HepG2 (cell line): ENCODE measurements at places on chromosomes 13 and 19. TPM values are rescaled to one million over a fixed set of nuclear protein-coding genes. Genes with fewer than 3 reads are reported as not detected.

RDH8 gene
- total RNA-seq = not detected in 2 replicates

ZNF460 gene
- total RNA-seq = 44.8 and 76.3 TPM in 2 replicates

POGLUT2 gene
- total RNA-seq = 15.4 and 26.1 TPM in 2 replicates

C3 gene
- total RNA-seq = 700 and 1,455 TPM in 2 replicates

MAG gene
- 0.80 and 1.3 TPM in 2 replicates for total RNA-seq

- H3K27ac ChIP-seq = no peak overlapping the region
- no peaks in the 10 kb centered on the region; the same call in 1 of the 2 replicates for H3K4me1 ChIP-seq
- no peaks in the 10 kb centered on the region; the same call in 1 of the 2 replicates for H3K27me3 ChIP-seq
- no peaks in the 10 kb centered on the region for H3K36me3 ChIP-seq
- no peak for DNase-seq
These were observed 9.3 kb downstream of the PLEKHA4 start for GRCh38 chr19:48858984-48859710.

GRCh38 chr19:47540748-47541147 is 25.9 kb upstream of the NAPA start:
- H3K4me3 ChIP-seq = no peak overlapping the region
- H3K36me3 ChIP-seq = no peaks in the 10 kb centered on the region
- H3K27ac ChIP-seq = no peak overlapping the region
- peaks cover 6% of the 10 kb centered on the region for H3K27me3 ChIP-seq
- H3K4me1 ChIP-seq = no peaks in the 10 kb centered on the region
- peak; percentile 31 for DNase-seq

DNA sequence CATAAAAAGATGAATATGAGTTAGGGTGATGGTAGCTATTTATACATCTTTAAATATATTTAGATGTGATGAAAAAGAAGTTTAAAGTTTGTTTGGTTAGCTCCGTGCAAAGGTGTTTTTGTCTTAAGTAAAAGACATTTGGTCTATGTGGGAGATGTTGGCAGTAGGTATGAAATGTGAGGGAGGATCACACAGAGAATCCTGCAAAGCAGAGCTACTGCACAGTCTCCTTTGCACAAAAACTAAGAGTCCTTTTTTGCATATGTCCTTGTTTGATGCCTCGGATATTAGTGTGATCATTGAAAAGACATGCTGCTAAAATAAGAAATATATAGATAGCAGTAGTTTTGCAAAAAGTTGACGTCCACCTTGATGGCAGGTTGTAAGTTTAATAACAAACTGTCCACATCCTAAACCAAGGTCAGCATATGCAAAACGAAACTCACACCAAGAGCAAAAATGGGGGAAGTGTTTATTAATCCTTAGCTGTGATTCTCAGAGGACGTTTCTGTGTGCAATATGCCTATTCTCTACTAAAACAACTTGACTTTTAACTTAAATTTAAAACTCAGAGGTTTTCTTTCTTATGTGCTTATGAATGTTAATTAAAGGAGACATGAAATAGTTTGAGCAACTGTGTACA is 870.1 kb downstream of the PCDH9 start:
- H3K27ac ChIP-seq = no peak overlapping the region
- no peak overlapping the region for H3K4me3 ChIP-seq
- no peaks in the 10 kb centered on the region for H3K36me3 ChIP-seq
- no peak for DNase-seq
- no peaks in the 10 kb centered on the region for H3K27me3 ChIP-seq

GRCh38 chr13:100545684-100546061 is 42.9 kb downstream of the GGACT start:
- no peaks in the 10 kb centered on the region for H3K36me3 ChIP-seq
- H3K27ac ChIP-seq = peak overlapping the region; percentile 2

DNA sequence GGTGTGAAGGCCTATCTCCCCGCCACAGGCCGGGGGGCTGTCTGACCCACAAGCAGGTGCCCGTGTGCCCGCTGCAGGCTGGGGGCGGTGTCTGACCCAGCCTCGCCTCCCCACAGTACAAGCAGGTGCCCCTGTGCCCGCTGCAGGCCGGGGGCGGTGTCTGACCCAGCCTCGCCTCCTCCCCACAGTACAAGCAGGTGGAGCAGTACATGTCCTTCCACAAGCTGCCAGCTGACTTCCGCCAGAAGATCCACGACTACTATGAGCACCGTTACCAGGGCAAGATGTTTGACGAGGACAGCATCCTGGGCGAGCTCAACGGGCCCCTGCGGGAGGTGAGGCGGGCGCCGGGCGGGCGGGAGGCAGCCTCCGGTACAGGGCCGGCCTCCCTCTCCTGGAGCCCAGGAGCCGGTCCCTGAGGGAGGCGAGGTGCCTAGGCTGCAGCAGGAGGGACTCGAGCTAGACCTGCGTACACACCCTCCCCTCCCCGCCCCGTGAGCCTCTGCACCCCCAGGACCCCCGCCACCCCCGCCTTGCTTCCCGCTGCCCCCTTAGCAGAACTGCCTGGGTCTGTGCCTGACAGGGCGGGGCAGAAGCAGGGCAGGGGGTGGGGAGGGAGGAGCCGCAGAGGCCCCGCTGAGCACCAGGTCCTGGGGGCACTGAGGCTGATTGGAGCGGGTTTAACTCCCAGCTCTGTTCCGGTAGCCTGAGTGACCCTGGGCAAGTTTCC is 20.6 kb downstream of the HCN2 start:
- no peak overlapping the region for H3K4me3 ChIP-seq
- no peak for DNase-seq
- H3K4me1 ChIP-seq = no peaks in the 10 kb centered on the region
- H3K36me3 ChIP-seq = peaks cover 4% of the 10 kb centered on the region; the same call in 1 of the 3 replicates
- no peak overlapping the region for H3K27ac ChIP-seq

DNA sequence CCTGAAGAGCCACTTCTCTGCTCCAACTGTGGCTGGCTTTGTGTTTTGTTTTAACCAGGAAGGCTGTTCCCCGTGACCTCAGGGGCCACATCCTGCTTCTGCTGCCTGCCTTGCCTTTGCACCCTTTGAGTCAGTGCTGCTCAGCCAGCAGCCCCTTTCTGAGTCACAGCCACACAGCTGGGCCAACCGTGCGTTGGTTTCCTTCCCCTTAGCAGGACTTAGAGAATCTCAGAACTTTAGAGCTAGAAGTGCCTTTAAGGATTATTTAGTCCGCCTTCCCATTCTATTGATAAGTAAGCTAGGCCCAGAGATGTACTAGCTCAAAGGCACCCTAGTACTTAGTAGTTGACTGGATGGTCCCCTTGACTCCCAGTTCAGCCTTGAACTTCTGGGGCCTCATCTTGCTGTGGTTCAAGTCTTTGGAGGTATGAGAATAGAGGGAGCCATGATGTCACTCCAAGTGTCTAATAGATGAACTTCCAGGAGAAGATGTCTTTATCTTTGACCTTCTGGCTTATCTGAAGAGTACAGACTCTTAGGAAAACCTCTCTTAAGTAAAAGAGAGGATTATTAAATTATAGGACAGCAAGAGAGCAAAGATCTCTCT is 8.0 kb downstream of the RGCC start:
- H3K4me1 ChIP-seq = no peaks in the 10 kb centered on the region
- no peak overlapping the region for H3K4me3 ChIP-seq

DNA sequence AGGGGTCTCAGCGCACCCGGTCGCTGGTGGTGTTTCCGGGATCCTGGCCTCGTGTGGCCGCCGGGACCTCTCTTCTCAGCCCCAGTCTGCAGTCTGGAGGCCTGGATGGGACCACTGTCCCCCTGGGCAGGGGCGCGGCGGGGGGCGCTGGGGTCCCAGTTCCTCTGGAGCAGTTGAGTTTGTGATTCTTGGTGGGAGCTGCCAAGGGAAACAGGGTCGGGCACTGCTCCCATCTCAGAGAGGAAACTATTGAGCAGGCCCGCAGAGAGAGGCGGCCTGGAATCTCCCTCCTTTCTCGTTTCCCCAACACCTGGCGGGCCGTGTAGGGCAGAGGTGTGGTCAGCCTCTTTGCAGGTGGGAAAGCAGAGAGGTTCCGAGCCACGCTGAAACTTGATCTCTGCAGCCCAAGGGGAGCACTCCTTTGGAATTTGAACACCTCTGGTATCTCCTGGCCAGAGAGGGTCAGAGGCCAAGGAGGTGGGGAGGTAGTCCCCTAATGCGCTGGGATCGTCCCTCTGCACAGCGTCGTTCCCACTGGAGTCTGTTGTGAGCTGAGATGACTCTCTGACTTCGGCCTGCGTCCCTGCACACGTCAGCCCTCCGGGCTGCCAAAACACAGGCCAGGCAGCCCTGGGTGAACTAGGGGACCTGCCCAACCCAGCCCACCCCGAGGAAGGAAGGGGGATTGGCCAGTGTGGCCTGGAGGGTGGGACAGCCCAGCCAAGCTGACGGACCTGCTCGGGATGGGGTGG is 741 bp downstream of the PLEKHF1 start:
- DNase-seq = no peak
- H3K4me3 ChIP-seq = peak overlapping the region; percentile 73
- no peaks in the 10 kb centered on the region for H3K36me3 ChIP-seq
- peak overlapping the region; percentile 48 for H3K27ac ChIP-seq
- peaks cover 55% of the 10 kb centered on the region for H3K4me1 ChIP-seq

GRCh38 chr13:95462801-95463200 is 89.7 kb upstream of the CLDN10 start:
- H3K27ac ChIP-seq = no peak overlapping the region
- no peaks in the 10 kb centered on the region for H3K36me3 ChIP-seq
- H3K4me3 ChIP-seq = no peak overlapping the region
- DNase-seq = no peak

DNA sequence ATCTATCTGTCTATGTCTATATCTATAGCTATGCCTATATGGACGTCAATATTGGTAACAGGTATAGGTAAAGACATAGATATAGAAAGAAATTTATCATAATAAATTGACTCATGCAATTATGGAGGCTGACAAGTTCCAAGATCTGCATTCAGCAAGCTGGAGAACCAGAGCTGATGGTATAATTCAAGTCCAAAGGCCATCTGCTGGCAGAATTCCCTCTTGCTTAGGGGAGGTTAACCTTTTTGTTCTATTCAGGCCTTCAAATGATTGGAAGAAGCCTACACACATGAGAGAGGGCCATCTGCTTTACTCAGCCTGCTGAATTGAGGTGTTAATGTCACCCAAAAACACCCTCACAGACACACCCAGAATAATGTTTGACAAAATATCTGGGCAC is 10.8 kb downstream of the RASL11A start:
- no peak overlapping the region for H3K4me3 ChIP-seq
- H3K27ac ChIP-seq = no peak overlapping the region
- H3K27me3 ChIP-seq = no peaks in the 10 kb centered on the region; the same call in 1 of the 2 replicates
- H3K4me1 ChIP-seq = peaks cover 13% of the 10 kb centered on the region; the same call in 1 of the 2 replicates
- no peaks in the 10 kb centered on the region for H3K36me3 ChIP-seq

- no peaks in the 10 kb centered on the region for H3K4me1 ChIP-seq
- no peak overlapping the region for H3K4me3 ChIP-seq
- no peak for DNase-seq
- H3K27ac ChIP-seq = no peak overlapping the region
These were observed 109.6 kb upstream of the CACNA1A start for GRCh38 chr19:13615890-13616289.

DNA sequence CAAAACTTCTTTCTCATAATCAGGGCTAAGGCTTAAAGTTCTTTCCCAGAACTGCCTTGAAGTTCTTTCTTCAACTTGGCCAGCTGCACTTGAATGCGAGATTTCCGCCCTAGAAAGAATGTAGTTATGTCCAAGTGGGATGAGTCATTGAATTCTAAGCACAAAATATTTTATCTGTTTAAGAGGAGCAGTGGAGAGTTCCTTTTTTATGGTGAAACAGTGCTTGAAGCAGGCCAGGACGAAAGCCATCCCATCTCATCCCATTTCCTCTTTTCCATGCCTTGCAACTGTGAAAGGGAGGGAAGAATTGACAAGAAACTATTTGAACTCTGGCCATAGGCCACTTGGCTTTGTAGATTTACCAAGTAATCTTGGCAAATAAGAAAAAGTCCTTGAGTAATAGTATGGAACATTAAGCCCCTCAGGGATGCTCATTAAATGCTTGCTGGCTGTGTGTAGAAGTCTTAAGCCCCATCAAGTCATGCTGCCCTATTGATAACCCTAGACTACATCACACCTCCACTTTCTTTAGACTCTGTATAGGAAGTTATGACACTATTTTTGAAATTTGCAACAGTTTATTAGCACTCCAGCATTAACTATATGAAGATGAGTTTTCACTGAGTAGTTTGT is 174.5 kb downstream of the KCTD12 start:
- no peak overlapping the region for H3K27ac ChIP-seq
- no peak overlapping the region for H3K4me3 ChIP-seq
- no peaks in the 10 kb centered on the region; the same call in 2 of the 3 replicates for H3K27me3 ChIP-seq

GRCh38 chr19:6963937-6964336 is 57.3 kb downstream of the MBD3L2B start:
- no peaks in the 10 kb centered on the region for H3K36me3 ChIP-seq
- no peak overlapping the region for H3K4me3 ChIP-seq
- H3K27me3 ChIP-seq = 0 out of 3 replicates have a peak, but pooled peaks cover 5% of the 10 kb centered on the region
- no peaks in the 10 kb centered on the region for H3K4me1 ChIP-seq
- H3K27ac ChIP-seq = no peak overlapping the region
